Adipose tissue (tissue), 3 donors: ENCODE measurements at places on chromosomes 12 and 14. TPM values are rescaled to one million over a fixed set of nuclear protein-coding genes. Genes with fewer than 3 reads are reported as not detected.

Gene PSMA6
- polyA plus RNA-seq: 92.3 TPM

Gene TSHR
- polyA plus RNA-seq: 0.11 TPM

Gene TCTN2
- polyA plus RNA-seq: 3.4 TPM

Gene C12orf50
- polyA plus RNA-seq: not detected

Gene KLRD1
- polyA plus RNA-seq: 1.3 TPM

Gene CFAP251
- 0.46 TPM for polyA plus RNA-seq

Gene PMEL
- polyA plus RNA-seq: 2.9 TPM

Gene ACACB
- 61.3 TPM for polyA plus RNA-seq

Gene SLC6A15
- polyA plus RNA-seq: not detected

Gene ZFP36L1
- polyA plus RNA-seq: 335 TPM

Gene TBX5
- polyA plus RNA-seq: 1.8 TPM

Gene FAR2
- 1.5 TPM for polyA plus RNA-seq

Gene RAD51B
- 4.9 TPM for polyA plus RNA-seq

Gene TAS2R13
- not detected for polyA plus RNA-seq

Gene DPPA3
- polyA plus RNA-seq: not detected

Gene NOC4L
- 22.6 TPM for polyA plus RNA-seq

Gene KRT74
- not detected for polyA plus RNA-seq

Gene ADAMTS20
- polyA plus RNA-seq: not detected
